ENCODE measurements at places on chromosomes 1 and 21.

GRCh38 chr1:47384083-47384482 is 32.0 kb upstream of the FOXE3 start:
- DNase-seq, result no peak

- DNase-seq, result peak; percentile 47
Measured at GRCh38 chr1:61873581-61873980, 131.3 kb downstream of the PATJ start.

DNA sequence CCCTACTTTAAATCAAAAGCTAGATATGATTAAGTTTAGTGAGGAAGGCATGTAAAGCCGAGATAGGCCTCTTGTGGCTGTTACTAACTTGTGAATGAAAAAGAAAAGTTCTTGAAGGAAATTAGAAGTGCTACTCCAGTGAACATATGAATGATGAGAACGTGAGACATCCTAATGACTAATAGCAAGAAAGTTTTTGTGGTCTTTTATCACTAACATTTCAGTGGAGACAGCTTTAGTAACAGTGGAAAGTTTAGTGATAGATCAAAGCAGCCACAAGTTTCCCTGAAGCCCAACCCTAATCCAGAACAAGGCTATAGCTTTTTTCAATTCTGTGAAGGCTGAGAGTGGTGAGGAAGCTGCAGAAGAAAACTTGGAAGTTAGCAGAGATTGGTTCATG is 73.6 kb upstream of the LRRC8B start:
- DNase-seq, result peak; percentile 14

DNA sequence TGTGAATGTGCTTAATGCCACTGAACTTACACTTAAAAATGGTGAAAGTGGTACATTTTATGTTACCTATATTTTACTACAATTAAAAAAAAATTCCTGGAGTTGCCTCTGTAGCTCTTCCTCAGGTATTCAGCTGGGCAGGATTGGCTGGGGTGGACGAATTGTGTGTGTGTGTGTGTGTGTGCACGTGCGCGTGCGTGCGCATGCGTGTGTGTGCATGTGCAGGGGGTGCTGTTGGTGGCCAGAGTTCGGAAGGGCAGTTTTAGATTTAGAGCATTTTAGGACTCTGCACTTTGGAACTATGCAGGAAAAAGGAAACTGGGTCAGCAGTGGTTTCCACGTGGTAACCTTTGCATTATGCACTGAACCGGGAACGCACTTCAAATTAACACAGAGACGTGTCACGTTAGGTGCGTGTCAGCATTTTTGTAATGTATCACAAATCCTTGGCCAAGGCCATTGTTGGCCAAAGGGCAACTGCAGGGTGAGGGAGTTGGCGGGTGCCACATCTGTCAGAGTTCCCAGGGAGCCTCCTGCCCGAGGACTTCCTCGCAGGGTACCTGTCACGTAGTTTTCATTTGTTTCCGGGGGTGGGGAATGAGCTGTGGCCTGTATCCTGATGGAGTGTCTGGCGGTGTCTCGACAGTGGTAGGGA is 312.8 kb downstream of the CAMTA1 start:
- DNase-seq, result no peak

- DNase-seq, result no peak
Measured at GRCh38 chr1:65279070-65279779, 30.1 kb upstream of the DNAJC6 start.

DNA sequence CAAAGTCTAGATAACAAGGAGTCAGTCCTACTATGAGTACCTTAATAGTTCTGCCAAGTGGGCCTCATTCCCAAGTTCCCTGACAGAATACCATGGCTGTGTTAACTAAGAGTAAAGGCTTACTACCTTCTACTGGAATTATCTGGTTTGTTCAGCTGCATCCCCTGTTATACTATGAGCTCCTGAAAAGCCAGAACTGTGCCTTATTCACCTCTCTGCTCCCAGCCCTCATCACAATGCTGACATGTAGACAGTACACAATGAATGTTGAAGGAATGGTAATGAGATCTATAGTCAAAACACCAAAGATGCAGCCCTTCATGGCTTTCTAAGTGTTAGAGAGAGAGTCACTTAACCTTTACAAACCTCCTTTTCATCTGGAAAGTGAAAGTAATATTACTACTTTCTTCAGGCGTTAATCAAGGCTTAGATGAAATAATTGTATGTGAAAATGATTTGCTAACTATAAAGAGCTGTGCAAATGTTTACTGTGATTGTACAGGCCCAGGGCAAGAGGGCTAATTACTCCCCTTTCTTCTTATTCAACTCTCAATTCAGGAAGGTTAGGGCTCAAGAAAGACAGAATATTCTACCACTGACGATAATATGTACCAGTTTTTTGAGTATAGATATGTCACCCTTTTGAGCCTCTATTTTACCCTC is 70.3 kb upstream of the MROH9 start:
- no peak for DNase-seq

- DNase-seq, result no peak
Measured at GRCh38 chr1:48740621-48741020, 36.1 kb downstream of the BEND5 start.

DNA sequence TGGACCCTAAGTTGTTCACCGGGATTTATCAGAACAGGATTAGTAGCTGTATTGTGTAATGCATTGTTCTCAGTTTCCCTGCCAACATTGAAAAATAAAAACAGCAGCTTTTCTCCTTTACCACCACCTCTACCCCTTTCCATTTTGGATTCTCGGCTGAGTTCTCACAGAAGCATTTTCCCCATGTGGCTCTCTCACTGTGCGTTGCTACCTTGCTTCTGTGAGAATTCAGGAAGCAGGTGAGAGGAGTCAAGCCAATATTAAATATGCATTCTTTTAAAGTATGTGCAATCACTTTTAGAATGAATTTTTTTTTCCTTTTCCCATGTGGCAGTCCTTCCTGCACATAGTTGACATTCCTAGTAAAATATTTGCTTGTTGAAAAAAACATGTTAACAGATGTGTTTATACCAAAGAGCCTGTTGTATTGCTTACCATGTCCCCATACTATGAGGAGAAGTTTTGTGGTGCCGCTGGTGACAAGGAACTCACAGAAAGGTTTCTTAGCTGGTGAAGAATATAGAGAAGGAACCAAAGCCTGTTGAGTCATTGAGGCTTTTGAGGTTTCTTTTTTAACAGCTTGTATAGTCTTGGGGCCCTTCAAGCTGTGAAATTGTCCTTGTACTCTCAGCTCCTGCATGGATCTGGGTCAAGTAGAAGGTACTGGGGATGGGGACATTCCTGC is 3.9 kb upstream of the OLFML3 start:
- peak; percentile 86 for DNase-seq

DNA sequence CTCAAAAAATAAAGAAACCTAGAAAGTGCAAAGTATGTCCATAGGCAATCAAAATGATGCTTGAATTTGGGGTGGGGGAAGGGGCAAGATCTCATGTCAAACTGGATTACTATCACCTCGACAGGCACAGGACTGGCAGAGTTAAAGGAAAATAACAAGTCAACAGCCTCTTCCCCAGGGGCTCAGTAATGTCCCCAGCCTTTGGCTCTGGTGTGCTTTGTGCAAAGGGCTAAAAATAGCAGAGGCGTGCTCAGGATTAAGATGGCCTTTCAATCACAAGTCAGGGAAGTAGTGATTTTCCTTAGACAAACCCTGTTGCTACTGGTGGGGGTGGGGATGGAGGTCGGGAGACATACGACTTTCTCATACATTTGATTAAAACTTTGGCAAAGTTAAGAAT is 63.5 kb upstream of the OLIG2 start:
- DNase-seq, result no peak

GRCh38 chr1:84855168-84855567 is 37.8 kb downstream of the LPAR3 start:
- DNase-seq, result no peak

DNA sequence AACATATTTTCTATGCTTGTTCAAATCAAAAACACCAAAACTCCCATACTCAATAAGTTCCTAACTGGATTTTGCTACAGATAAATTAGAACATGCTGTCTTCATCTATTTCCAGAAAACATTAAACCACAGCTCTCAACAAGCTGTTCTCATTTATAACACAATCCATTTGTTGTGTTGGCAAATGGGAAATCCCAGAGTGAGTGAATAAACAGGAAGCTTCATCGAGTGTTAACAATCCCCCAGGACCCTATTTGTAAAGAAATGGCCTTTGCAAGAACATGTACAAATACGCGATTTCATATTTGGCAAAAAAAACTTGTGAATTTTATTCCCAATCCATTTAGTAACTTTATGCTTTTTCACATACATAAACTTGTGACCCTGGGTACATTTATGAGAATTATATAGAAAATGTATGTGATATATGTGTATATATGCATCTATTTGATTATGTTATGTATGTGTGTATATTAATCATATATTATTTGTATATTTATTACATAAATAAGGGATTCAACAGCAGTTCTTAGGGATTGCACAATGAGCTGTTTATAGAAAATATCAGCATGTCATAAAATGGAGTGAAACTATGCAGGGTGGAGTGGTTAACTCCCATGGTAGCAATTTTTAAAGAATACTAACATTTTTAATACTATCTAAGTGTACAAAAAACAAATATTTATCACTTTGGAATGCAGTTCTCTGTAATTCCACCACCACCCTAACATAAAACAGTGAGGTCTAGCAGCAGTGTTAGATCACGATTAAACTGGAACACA is 160.0 kb downstream of the NEGR1 start:
- DNase-seq, result no peak

DNA sequence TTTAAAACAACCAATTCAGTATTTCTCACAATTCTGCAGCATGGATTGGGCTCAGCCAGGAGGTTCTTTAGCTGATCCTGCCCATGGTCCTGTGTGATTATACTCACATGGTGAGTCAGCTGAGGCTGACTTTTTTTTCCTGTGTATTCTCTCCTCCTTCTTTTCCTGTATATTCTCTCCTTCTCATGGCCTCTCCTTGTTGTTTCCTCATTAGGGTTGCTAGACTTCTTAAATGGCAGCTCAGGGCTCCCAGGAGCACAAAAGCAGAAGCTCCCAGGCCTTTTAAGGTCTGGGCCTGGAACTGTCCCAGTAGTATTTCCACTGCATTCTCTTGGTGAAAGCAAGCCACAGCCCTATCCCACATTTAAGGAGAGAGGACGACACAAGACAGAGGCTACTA is 26.8 kb downstream of the VANGL1 start:
- no peak for DNase-seq

GRCh38 chr1:241985787-241986186 is 13.1 kb downstream of the MAP1LC3C start:
- peak; percentile 59 for DNase-seq

DNA sequence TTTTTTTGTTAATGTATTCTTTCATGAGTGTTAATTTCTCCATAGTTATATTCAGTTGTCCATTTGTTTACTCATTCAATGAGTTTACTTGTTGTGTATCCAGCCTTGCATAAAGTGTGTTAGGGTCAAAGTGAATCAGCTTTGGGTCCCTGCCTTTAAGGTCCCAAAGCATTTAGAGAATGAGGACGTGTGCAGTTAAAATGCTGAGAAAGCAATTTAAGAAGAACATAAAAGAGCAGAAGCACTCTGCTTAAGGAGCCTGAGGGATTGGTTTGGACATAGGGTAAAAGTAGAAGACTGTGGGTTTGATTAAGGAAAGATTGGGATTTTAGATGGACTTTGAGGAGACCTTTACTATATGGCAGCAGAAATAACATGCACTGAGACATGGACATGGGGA is 3.5 kb downstream of the OR14I1 start:
- no peak for DNase-seq

- no peak for DNase-seq
Measured at GRCh38 chr1:161966067-161966466, 57.6 kb downstream of the OLFML2B start.

GRCh38 chr1:17662786-17663185 is 92.3 kb upstream of the ACTL8 start:
- no peak for DNase-seq

DNA sequence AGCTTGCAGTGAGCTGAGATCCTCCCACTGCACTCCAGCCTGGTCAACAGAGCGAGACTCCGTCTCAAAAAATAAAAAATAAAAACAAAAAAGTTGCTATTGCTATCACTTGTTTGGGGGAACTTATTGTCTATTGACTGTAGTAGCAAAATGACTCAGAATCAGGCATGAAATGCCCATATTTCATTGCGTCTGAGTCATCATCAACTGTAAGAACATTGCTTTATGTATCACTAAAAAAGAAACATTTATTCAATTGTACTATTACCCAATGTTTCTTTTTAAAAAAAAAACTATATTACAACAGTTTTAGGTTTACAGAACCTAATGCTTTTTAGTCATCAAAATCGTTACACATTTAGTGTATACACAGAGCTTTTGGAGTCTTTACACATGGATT is 91.0 kb upstream of the FMN2 start:
- DNase-seq, result no peak

- no peak for DNase-seq
Measured at GRCh38 chr21:43885721-43886120, 20.7 kb downstream of the AGPAT3 start.

Data from hematopoietic multipotent progenitor cell treated with erythropoietin and hydrocortisone succinate and interleukin-3 and kit ligand, for 4 days (in vitro differentiated cells).